Temporal lobe (tissue), 4 donors: ENCODE measurements at places on chromosomes 2 and 18. TPM values are rescaled to one million over a fixed set of nuclear protein-coding genes. Genes with fewer than 3 reads are reported as not detected.

The ATP6V1C2 gene
- total RNA-seq, result 0.25 TPM

The SCN7A gene
- 0.98 TPM for total RNA-seq

The GKN1 gene
- 2.0 TPM for total RNA-seq

The EGR4 gene
- not detected for total RNA-seq

The STK36 gene
- total RNA-seq, result 15.5 TPM

The PLA2R1 gene
- 1.7 TPM for total RNA-seq

The IL36A gene
- total RNA-seq, result not detected

The AQP12A gene
- total RNA-seq, result not detected

The EFR3B gene
- 56.1 TPM for total RNA-seq

The PSMA8 gene
- total RNA-seq, result not detected
